T-helper 17 cell (primary cell): ENCODE measurements at places on chromosomes 5 and 9.

- H3K27me3 ChIP-seq: peaks cover 15% of the 10 kb centered on the region
- H3K36me3 ChIP-seq: no peaks in the 10 kb centered on the region
- no peak overlapping the region for H3K4me3 ChIP-seq
- DNase-seq: no peak
Measured at GRCh38 chr5:122180146-122180712, 50.9 kb downstream of the ZNF474 start.

GRCh38 chr5:14121552-14121951 lies 21.6 kb upstream of the TRIO start:
- H3K27me3 ChIP-seq: peaks cover 23% of the 10 kb centered on the region
- DNase-seq: no peak
- no peaks in the 10 kb centered on the region for H3K4me1 ChIP-seq
- H3K36me3 ChIP-seq: no peaks in the 10 kb centered on the region
- no peak overlapping the region for H3K4me3 ChIP-seq
- H3K27ac ChIP-seq: no peak overlapping the region

DNA sequence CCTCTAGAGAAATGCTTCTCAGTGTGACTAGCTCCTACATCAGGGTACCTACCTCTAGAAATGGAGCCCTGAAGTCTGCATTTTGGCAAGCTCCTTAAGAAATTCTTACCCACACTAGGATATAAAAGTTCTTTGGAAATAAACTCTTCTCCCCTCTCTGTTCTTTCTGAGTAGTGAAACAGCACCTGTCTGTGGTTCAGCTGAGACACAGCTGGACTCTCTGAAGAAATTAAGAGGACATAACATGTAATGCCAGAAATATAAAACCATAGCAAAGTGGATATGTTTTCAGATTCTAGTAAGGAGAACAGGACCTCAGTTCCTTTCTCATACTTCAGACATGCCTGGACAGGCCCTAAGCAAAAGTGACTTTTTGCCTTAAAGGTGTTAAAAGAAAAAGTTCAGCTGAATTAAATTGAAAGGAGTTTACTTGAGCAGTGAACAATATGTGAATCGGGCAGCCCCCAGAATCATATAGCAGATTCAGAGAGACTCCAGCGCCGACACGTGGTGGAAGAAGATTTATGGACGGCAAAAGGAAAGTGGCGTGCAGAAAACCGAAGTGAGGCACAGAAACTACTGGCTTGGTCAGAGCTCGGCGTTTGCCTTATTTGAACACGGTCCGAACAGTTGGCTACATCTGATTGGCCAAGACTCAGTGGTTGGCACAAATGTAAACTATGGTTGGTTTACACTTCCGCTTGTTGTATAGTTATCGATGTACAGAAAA lies 64.5 kb downstream of the PRKACG start:
- no peak overlapping the region for H3K27ac ChIP-seq
- peaks cover 7% of the 10 kb centered on the region for H3K4me1 ChIP-seq
- peaks cover 3% of the 10 kb centered on the region for H3K36me3 ChIP-seq
- H3K4me3 ChIP-seq: no peak overlapping the region
- H3K27me3 ChIP-seq: peaks cover 60% of the 10 kb centered on the region

DNA sequence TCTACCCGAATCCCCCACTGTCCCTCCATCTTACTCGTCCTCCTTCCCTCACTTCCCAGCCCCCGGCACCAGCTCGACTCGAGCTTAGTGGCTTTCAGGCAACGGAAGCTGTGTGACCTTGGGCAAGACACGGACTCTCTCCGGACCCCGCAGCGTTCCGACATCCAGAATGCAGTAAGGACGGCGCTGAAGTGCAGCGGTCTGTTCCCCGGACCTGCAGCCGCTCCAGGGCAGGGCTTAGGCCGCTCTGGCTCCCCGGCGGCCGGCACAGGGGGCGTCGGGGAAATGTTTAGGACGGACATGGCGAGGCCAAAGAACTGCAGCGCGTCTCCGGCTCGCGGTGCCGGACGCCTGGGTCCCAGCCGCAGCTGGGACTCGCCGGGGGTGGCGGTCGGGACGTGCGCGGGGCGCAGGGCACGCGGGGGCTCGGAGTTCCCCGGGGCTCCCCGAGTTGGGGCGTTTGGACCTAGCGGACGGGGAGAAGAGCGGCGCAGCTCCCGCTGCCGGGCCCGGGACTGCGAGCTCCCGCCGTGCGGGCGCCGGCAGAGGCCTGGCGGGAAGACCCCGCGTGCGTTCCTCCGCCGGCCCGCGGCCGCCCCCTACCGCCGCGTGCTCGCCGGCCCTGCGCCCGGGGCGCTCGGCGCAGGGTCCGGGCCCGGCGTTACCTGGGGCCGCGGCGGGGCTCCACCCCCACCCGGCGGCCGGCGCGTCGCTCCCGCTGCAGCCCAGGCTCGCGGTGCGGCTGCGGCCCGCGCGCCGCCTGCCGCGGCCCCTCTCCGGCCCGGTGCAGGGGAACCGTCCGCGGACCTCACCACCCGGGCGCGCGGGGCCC lies 5.6 kb upstream of the RNF44 start:
- H3K4me1 ChIP-seq: peaks cover 47% of the 10 kb centered on the region
- H3K36me3 ChIP-seq: no peaks in the 10 kb centered on the region
- peak overlapping the region; percentile 92 for H3K4me3 ChIP-seq
- peak overlapping the region; percentile 97 for H3K27ac ChIP-seq
- DNase-seq: peak; percentile 27

GRCh38 chr9:37499297-37499696 lies 13.5 kb downstream of the POLR1E start:
- peaks cover 27% of the 10 kb centered on the region for H3K4me1 ChIP-seq
- no peak overlapping the region for H3K4me3 ChIP-seq
- no peaks in the 10 kb centered on the region for H3K27me3 ChIP-seq
- H3K27ac ChIP-seq: peak overlapping the region; percentile 9

GRCh38 chr5:37375091-37375490 lies 4.0 kb upstream of the WDR70 start:
- no peak for DNase-seq
- no peak overlapping the region for H3K27ac ChIP-seq
- peaks cover 24% of the 10 kb centered on the region for H3K4me1 ChIP-seq
- H3K4me3 ChIP-seq: no peak overlapping the region

DNA sequence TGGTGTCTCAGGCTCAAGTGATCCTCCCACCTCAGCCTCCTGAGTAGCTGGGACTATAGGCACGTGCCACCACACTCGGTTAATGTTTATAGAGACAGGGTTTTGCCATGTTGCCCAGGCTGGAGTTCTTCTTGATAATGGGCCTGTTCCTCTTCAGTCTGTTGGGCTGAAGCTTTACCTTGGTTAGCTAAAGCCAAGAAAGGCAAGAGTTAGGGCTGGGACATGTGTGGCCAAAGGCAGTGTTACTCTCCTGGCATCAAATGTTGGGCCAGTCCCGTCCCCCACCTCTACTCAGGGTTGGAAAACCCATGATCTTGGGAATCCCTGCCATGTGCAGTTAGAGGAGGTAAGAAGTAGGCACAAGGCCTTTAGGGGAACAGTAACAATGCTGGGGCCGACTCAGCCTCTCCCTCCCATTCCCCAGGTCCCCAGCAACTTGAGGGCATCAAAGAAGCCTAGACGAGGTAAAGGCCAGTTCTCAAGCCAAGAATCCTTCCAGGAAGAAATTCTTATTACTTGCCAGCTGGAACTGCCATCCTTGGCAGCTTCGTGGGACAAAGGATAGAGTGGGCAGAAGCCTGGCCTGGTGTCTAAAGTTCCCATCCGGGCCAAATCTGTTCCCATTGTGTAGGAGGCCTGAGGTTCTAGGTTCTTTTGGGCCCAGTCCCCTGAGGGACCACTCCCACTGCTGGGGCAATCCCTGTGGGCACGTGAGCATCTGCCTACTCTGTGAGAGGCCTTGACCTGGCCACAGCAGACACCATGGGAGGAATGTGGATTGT lies 4.5 kb downstream of the EGR1 start:
- peaks cover 18% of the 10 kb centered on the region for H3K4me1 ChIP-seq
- H3K27me3 ChIP-seq: no peaks in the 10 kb centered on the region
- H3K27ac ChIP-seq: no peak overlapping the region
- no peak overlapping the region for H3K4me3 ChIP-seq
- peaks cover 2% of the 10 kb centered on the region for H3K36me3 ChIP-seq

GRCh38 chr5:128252756-128253155 lies 169.2 kb downstream of the SLC12A2 start:
- no peak overlapping the region for H3K4me3 ChIP-seq
- H3K27ac ChIP-seq: no peak overlapping the region
- H3K27me3 ChIP-seq: peaks cover 33% of the 10 kb centered on the region
- DNase-seq: no peak
- H3K4me1 ChIP-seq: no peaks in the 10 kb centered on the region

GRCh38 chr9:36118201-36118600 lies 18.3 kb upstream of the GLIPR2 start:
- no peak overlapping the region for H3K4me3 ChIP-seq
- H3K27ac ChIP-seq: no peak overlapping the region
- H3K27me3 ChIP-seq: no peaks in the 10 kb centered on the region
- peaks cover 6% of the 10 kb centered on the region for H3K4me1 ChIP-seq

- H3K4me1 ChIP-seq: peaks cover 2% of the 10 kb centered on the region
- H3K27me3 ChIP-seq: peaks cover 5% of the 10 kb centered on the region
- no peak for DNase-seq
- no peak overlapping the region for H3K27ac ChIP-seq
- no peak overlapping the region for H3K4me3 ChIP-seq
- H3K36me3 ChIP-seq: peaks cover 6% of the 10 kb centered on the region
Measured at GRCh38 chr9:121943463-121943862, 149.6 kb downstream of the TTLL11 start.

DNA sequence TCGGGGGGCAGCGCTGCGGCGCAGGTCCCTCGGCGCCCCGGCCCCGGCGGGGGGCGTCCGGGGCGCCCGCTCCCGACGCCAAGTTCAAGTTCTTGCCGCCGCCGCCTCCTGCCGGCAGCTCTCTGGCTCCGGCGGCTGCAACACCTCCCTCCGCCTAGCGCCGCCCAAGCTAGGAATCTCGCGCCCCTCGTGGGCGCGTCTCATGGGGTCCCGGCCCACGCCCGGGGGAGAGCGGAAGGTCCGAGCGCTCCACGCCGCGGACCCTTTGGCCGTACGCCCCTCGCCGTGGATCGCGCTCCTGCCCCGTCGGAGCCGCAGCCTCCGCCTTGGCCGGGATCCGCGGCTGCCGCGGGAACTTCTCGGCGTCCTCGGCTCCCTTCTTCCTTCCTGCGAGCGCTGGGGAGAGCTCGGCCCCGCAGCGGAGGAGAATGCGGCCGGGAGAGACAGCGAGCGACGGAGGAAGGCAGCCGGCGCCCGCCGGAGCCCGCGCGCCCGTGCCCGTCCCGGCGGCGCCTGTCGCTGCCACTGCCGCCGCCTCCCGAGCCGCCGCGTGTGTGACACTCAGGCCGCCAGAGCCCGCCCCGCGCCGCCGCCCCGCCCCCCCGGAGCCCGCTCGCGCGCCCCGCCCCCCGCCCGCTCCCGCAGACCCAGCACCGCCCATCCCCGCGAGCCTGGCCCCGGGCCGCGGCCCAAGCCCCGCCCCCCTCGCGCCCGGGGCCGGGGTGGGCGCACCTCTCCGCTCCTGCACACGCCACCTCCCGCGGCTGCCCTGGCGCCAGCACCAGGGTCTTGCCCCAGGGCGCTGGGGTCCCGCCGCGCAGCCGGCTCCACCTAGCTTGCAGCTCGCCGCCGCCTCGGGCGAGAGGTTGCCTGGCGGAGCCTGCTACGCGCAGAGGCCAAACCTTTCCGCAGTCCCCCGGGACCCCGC lies at the start of gene SHB:
SHB (minus strand) TSS at position 527 of the 928 bp plus-strand sequence. CDS start 582 bp downstream, outside the sequence.
- H3K27me3 ChIP-seq: peaks cover 5% of the 10 kb centered on the region
- no peaks in the 10 kb centered on the region for H3K36me3 ChIP-seq
- peak within 1 kb of the TSS; percentile 93 for H3K4me3 ChIP-seq
- H3K27ac ChIP-seq: peak within 1 kb of the TSS; percentile 51
- H3K4me1 ChIP-seq: peaks cover 21% of the 10 kb centered on the region
- DNase-seq: peak; percentile 55

- H3K4me3 ChIP-seq: no peak overlapping the region
- no peaks in the 10 kb centered on the region for H3K27me3 ChIP-seq
- no peak for DNase-seq
- H3K4me1 ChIP-seq: peaks cover 21% of the 10 kb centered on the region
Measured at GRCh38 chr5:96993760-96994159, 57.9 kb downstream of the LNPEP start.

- H3K36me3 ChIP-seq: no peaks in the 10 kb centered on the region
- DNase-seq: no peak
Measured at GRCh38 chr9:76654051-76654461, 110.2 kb upstream of the PCA3 start.

GRCh38 chr5:63081402-63081801 lies 502.8 kb downstream of the LRRC70 start:
- no peaks in the 10 kb centered on the region for H3K4me1 ChIP-seq
- H3K36me3 ChIP-seq: no peaks in the 10 kb centered on the region
- no peak overlapping the region for H3K4me3 ChIP-seq

GRCh38 chr9:97601228-97601898 lies 31.8 kb downstream of the TSTD2 start:
- no peak overlapping the region for H3K27ac ChIP-seq
- no peak for DNase-seq
- peaks cover 9% of the 10 kb centered on the region for H3K4me1 ChIP-seq
- peaks cover 5% of the 10 kb centered on the region for H3K36me3 ChIP-seq

DNA sequence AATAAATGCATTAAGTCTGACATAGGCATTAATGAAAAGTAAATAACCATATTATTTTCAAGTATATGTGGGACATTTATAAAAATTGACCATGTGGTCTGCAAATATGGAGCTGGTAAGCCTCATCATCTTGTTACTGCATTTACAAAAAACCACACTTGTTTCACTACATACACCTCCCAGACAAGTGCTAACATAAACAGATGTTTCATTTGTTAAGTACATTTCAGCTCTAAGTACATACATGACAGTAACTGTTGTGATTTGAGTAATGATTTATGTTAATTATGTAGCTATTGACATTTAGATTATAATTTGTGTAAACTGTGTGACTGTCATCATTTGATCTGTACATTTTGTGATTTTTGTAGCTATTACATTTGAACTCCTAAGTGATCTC lies 13.9 kb downstream of the IDNK start:
- H3K4me1 ChIP-seq: peaks cover 4% of the 10 kb centered on the region
- no peak for DNase-seq
- peak overlapping the region; percentile 21 for H3K27ac ChIP-seq
- H3K27me3 ChIP-seq: no peaks in the 10 kb centered on the region
- no peaks in the 10 kb centered on the region for H3K36me3 ChIP-seq
- no peak overlapping the region for H3K4me3 ChIP-seq

GRCh38 chr5:59260973-59261372 lies 632.6 kb downstream of the PDE4D start:
- H3K27ac ChIP-seq: no peak overlapping the region
- peaks cover 3% of the 10 kb centered on the region for H3K36me3 ChIP-seq
- peaks cover 2% of the 10 kb centered on the region for H3K4me1 ChIP-seq

DNA sequence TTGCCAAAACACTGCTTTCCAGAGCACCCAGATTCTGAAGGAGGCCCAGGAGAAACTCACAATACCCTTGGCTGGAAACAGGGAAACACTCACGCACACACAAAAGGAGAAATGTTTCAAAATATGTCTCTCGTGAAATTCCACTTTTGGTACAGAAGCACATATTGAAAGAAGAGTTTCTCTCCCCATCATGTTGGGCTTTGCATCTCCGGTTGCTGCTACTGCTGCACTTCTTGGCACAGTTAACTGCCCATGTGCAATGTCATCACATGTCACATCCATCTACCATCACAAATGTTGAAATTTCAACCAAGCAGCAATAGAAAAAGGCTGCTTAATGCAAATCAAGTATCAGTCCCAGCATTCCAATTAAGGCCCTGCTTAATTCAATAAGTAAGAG lies 72.1 kb downstream of the ABCA1 start:
- peaks cover 6% of the 10 kb centered on the region for H3K36me3 ChIP-seq
- H3K4me1 ChIP-seq: peaks cover 7% of the 10 kb centered on the region
- DNase-seq: no peak
- no peak overlapping the region for H3K4me3 ChIP-seq
